ENCODE measurements at places on chromosomes 3 and 15. TPM values are rescaled to one million over a fixed set of nuclear protein-coding genes. Genes with fewer than 3 reads are reported as not detected.

The TMC3 gene
- total RNA-seq = not detected

The REC114 gene
- not detected for total RNA-seq

DNA sequence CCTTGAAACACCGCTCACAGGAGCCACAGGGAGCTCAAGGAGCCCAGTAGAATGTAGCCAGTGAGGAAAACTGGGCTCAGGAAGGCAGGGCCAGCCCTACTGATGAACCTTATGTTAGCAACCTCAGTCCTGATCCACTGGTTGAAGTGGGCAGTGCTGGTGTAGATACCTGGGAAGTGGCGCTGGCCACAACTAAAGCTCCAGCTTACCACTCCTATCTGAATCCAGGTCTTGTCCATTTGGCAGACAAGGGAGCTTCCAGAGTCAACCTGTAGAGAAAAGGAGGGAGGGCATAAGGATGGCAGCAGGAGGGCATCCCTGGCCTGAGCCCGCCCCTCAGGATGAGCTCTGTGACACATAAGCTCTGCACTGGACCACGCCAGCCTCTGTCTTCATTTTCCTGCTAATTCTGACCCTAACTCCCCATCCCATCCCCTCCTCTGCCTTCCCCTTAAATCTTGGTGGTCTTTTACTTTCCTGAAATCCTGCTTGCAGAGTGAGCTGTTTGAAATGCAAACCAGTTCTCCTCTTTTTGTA, 2.1 kb upstream of the PRSS50 start:
- no peak for DNase-seq

DNA sequence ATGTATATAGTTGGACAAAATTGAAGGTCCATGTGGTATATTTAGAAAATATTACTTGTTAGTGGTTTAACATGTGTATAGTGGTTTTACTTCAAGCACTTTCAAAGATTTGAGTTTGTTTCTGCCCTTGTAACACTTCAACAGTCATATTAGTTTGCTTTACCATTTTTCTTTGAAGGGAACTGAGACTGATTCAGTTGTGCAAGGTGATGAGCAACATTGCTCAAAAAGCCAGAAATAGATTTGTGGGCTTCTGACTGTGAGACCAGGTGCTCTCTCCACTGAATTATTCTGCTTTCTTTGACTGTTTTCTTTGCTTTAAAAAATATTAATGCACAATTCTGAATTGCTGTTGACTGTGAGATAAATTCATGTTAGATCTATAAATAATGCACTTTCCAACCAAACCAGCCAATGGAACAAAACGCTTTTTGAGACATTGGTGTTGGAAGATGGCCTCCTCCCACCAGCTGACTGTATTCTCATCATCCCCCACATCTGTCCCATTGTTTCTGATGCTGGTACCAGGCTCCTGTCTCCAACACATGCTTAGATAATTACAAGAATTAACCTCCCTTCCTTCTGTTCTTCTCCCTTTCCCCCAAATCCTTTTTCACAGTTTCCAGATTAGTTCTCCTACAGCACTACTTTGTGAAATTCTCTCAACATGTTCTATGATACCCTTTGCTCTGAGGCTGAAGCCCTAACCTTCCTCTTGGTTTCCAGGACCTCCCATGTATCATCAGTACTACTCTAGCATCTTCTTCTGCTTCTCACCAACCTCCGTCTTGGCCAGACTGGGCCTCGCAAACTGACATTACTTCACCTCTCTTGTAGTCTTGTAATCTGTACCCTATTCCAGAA, 27.9 kb downstream of the PLCL2 start:
- DNase-seq = no peak

DNA sequence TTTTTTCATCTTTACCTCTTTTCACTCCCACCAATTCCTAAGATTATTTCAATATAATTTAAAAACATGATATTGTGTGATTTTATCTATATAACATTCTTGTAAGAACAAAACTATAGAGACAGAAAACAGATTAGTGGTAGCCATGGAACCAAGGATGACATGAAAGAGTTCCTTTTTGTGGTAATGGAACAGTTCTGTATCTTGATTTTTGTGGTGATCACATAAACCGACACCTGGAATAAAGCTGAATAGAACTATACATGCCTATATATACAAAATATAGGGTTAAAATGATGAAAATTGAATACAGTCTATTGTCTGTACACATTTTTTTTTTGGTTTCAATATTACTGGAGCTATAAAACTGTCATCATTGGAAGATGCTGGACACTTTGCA, 945.4 kb downstream of the SI start:
- no peak for DNase-seq

DNA sequence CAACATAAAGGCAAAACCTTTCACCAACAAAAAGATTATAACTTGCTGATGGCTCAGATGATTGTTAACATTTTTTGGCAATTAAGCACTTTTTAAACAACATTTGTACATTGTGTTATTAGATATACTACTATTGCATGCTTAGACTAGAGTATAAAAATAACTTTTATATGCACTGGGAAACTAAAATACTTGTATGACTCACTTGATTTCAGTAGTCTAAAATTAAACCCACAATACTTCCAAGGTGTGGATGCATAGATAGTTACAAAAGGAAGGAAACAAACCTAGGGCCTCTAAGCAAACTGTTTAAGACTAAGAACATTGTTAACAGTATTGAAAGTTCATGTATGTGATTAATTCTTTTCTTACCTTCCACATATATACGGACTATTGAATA, 1521.5 kb downstream of the OTOL1 start:
- DNase-seq = no peak
